ENCODE measurements at places on chromosomes 12 and 14. TPM values are rescaled to one million over a fixed set of nuclear protein-coding genes. Genes with fewer than 3 reads are reported as not detected.
A peak's percentile ranks its signal among the peaks of the same experiment; 100 is the strongest.

The DEPDC4 gene
- total RNA-seq = 2.8 TPM

The NGB gene
- total RNA-seq = not detected

The PROX2 gene
- 1.5 TPM for total RNA-seq

The LMNTD1 gene
- total RNA-seq = not detected

The RNF212B gene
- not detected for total RNA-seq

The ITGB7 gene
- total RNA-seq = 105 TPM

The DLGAP5 gene
- 68.0 TPM for total RNA-seq

- no peak overlapping the region for H3K27ac ChIP-seq
- no peak for DNase-seq
- no peaks in the 10 kb centered on the region for H3K4me1 ChIP-seq
- H3K4me3 ChIP-seq = no peak overlapping the region
Measured at GRCh38 chr12:18811273-18811672, 73.4 kb downstream of the CAPZA3 start.

- peaks cover 38% of the 10 kb centered on the region for H3K4me1 ChIP-seq
- DNase-seq = peak; percentile 70
- peaks cover 65% of the 10 kb centered on the region for H3K36me3 ChIP-seq
- H3K4me3 ChIP-seq = peak within 1 kb of the TSS; percentile 98
- H3K27ac ChIP-seq = peak within 1 kb of the TSS; percentile 99
Measured at GRCh38 chr14:49634547-49635334, at the start of gene DNAAF2. Gene DNAAF2 (minus strand): TSS chr14:49635244. CDS start chr14:49635149, 95 bp downstream.

GRCh38 chr12:29565727-29566126, 68.2 kb upstream of the OVCH1 start:
- H3K4me1 ChIP-seq = peaks cover 3% of the 10 kb centered on the region
- H3K27me3 ChIP-seq = peaks cover 34% of the 10 kb centered on the region
- no peak overlapping the region for H3K27ac ChIP-seq
- no peaks in the 10 kb centered on the region for H3K36me3 ChIP-seq
- H3K4me3 ChIP-seq = no peak overlapping the region

GRCh38 chr12:85996280-85996679, 122.2 kb downstream of the NTS start:
- no peaks in the 10 kb centered on the region for H3K36me3 ChIP-seq
- no peak overlapping the region for H3K4me3 ChIP-seq
- H3K4me1 ChIP-seq = no peaks in the 10 kb centered on the region
- DNase-seq = no peak
- no peaks in the 10 kb centered on the region for H3K27me3 ChIP-seq
- no peak overlapping the region for H3K27ac ChIP-seq

DNA sequence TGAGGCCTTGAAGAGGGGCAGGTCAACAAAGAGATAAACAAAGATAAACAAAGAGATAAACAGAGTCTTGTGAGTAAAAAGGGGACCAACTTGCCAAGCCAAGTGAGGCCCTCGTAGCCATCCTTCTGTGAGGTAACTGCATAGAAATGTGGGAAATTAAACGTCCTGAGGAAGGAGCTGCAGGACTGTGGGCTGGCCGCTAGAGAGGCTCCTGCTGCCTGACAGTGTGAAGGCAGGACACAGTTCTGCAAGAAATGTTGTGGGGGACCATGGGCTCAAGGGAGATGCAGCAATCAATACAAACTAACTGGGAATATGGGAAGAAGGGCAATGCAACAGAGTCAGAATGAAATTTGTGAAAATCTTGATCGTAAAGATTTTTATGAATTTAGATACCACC, 91.9 kb downstream of the SLC8A3 start:
- no peaks in the 10 kb centered on the region for H3K4me1 ChIP-seq
- DNase-seq = no peak
- no peak overlapping the region for H3K27ac ChIP-seq
- H3K36me3 ChIP-seq = no peaks in the 10 kb centered on the region
- H3K4me3 ChIP-seq = no peak overlapping the region

DNA sequence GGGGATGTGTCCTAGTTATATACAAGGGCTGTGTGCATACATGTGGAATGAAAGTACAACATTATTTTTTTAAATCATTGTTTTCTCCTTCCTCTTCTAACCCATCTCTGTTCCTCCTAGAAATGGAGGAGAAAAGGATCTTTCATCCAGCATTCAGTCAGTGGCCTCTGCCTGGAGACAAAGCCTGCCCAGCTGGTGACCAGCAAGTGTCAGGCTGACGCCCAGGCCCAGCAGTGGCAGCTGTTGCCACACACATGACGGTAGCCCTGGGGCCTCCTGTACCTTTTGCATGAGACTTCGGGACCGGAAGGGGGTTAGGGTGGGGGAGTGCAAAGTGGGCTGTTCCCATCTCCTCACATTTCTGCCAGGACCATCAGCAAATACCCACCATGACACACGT, 46.2 kb downstream of the ERH start:
- H3K27ac ChIP-seq = no peak overlapping the region
- H3K27me3 ChIP-seq = no peaks in the 10 kb centered on the region
- no peak overlapping the region for H3K4me3 ChIP-seq
- no peak for DNase-seq
- no peaks in the 10 kb centered on the region for H3K36me3 ChIP-seq

GRCh38 chr12:132173135-132174014, 29.1 kb downstream of the NOC4L start:
- no peak overlapping the region for H3K27ac ChIP-seq
- peaks cover 18% of the 10 kb centered on the region for H3K4me1 ChIP-seq
- no peak for DNase-seq
- no peak overlapping the region for H3K4me3 ChIP-seq
- peaks cover 19% of the 10 kb centered on the region for H3K27me3 ChIP-seq

DNA sequence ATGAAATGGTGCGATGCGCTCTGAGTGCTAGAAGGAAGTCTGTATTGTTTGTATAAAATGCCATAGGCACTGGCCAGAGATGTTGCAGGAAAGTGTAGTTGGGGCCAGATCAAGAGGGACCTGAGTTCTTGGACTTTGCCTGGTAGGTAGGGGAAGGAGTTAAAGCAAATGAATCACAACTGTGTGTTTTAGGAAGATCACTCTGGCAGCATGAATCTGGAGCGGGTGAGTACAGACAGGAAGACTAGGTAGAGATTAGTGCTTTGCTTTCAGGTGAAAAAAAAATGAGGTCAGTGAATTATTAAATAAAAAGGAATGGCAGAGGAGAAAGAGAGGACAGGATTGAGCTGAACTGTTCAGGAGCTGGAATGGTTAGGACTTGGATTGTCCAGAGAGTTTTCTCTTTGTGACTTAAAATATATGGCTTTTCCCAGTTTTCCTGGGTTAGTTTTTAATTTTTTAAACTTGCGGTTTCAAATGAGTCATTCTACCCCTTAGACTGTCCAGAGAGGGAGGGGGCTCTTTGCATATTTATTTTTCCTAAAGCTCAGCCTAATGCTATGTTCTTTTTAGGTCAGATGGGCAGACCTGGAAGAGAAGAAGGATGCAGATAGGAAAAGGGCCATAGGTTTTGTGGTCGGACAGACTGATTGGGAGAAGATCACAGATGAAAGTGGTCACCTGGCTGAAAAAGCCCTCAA, 41.1 kb downstream of the PROX2 start:
- H3K36me3 ChIP-seq = peaks cover 24% of the 10 kb centered on the region
- no peak for DNase-seq
- peak overlapping the region; percentile 22 for H3K27ac ChIP-seq
- no peaks in the 10 kb centered on the region for H3K27me3 ChIP-seq
- no peak overlapping the region for H3K4me3 ChIP-seq
- H3K4me1 ChIP-seq = peaks cover 52% of the 10 kb centered on the region

DNA sequence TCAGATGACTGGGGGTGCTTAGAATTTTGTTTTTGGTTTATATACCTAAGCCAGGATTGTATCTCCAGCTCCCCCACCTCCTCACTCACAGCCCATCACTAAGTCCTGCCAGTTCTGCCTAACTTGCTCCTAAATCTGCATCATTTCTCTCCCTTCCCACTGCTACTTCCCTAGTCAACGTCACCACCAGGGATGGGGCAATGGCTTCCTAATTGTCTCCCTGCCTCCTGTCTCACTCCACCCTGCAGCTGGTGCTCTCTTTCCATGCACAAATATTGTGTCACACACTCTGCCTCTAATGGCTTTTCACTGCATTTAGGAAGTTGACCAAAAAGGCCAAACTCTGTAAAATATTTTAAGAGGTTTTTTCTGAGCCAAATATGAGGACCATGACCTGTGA, 11.5 kb downstream of the OAS2 start:
- no peak overlapping the region for H3K27ac ChIP-seq
- peaks cover 82% of the 10 kb centered on the region for H3K36me3 ChIP-seq
- H3K4me1 ChIP-seq = peaks cover 38% of the 10 kb centered on the region

GRCh38 chr14:45526715-45527549, 273.9 kb upstream of the MIS18BP1 start:
- no peaks in the 10 kb centered on the region for H3K27me3 ChIP-seq
- H3K36me3 ChIP-seq = peaks cover 3% of the 10 kb centered on the region

- H3K4me1 ChIP-seq = peaks cover 3% of the 10 kb centered on the region
- no peak for DNase-seq
- H3K27me3 ChIP-seq = peaks cover 23% of the 10 kb centered on the region
- no peaks in the 10 kb centered on the region for H3K36me3 ChIP-seq
- no peak overlapping the region for H3K4me3 ChIP-seq
Measured at GRCh38 chr14:90509403-90509802, 112.6 kb downstream of the CALM1 start.

GRCh38 chr14:24957814-24958213, 92.1 kb downstream of the STXBP6 start:
- peaks cover 22% of the 10 kb centered on the region for H3K27me3 ChIP-seq
- no peak for DNase-seq
- H3K36me3 ChIP-seq = no peaks in the 10 kb centered on the region
- H3K27ac ChIP-seq = no peak overlapping the region

- H3K4me1 ChIP-seq = peaks cover 9% of the 10 kb centered on the region
- DNase-seq = no peak
Measured at GRCh38 chr12:69578283-69578682, 7.0 kb upstream of the CCT2 start.

DNA sequence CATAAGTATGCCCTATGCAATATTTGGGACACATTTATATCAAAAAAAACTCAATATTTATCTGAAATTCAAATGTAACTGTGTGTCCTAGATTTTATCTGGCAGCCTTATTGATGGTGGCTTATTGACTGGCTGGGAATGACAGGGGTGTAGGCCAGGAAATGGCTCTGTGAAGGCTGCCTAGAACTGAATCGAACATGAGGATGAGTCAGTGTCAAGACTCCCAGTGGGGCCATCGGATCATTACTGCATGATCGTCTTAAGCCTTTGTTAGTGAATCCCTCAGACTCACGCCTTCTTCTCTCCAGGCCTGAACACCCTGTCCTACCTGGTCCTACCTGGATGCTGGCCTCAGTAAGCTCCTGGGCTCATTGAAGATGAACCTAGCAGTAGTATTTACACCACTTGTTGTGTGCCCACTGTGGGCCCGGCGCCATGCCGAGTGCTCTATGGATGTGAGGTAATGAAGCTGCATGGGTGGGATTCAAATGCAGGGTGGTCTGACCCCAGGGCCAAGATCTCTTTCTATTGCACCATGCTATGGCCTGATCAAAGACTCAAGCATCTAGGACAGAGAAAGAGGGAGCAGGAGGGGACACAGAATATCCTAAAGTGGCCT, 21.0 kb upstream of the FAIM2 start:
- peaks cover 4% of the 10 kb centered on the region for H3K4me1 ChIP-seq
- H3K4me3 ChIP-seq = no peak overlapping the region
- no peaks in the 10 kb centered on the region for H3K27me3 ChIP-seq
- no peak overlapping the region for H3K27ac ChIP-seq

- peaks cover 31% of the 10 kb centered on the region for H3K27me3 ChIP-seq
- no peaks in the 10 kb centered on the region for H3K4me1 ChIP-seq
- no peaks in the 10 kb centered on the region for H3K36me3 ChIP-seq
- no peak overlapping the region for H3K27ac ChIP-seq
- H3K4me3 ChIP-seq = no peak overlapping the region
Measured at GRCh38 chr12:45034861-45035265, 16.0 kb downstream of the DBX2 start.

DNA sequence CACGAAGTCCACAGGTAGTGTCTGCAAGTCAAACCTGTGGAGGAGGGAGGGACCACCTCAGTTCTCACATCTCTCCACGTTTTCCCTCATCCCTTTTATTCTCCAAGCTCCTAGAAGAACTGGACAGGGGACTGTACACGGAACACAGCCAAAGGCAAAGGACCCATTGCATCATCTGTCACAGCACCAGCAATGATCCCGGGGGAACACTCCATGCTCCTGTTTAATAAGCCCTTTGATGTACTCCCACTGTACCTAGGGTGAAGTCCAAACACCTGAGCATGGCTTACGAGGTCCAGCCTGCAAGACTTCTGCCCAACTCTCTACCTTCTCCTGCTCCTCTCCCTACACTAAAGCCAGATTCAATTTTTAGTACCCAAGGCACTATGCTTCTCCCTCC, 26.5 kb downstream of the PRPF40B start:
- no peak for DNase-seq
- H3K4me3 ChIP-seq = no peak overlapping the region
- peaks cover 21% of the 10 kb centered on the region for H3K4me1 ChIP-seq
- no peak overlapping the region for H3K27ac ChIP-seq
- peaks cover 18% of the 10 kb centered on the region for H3K36me3 ChIP-seq

DNA sequence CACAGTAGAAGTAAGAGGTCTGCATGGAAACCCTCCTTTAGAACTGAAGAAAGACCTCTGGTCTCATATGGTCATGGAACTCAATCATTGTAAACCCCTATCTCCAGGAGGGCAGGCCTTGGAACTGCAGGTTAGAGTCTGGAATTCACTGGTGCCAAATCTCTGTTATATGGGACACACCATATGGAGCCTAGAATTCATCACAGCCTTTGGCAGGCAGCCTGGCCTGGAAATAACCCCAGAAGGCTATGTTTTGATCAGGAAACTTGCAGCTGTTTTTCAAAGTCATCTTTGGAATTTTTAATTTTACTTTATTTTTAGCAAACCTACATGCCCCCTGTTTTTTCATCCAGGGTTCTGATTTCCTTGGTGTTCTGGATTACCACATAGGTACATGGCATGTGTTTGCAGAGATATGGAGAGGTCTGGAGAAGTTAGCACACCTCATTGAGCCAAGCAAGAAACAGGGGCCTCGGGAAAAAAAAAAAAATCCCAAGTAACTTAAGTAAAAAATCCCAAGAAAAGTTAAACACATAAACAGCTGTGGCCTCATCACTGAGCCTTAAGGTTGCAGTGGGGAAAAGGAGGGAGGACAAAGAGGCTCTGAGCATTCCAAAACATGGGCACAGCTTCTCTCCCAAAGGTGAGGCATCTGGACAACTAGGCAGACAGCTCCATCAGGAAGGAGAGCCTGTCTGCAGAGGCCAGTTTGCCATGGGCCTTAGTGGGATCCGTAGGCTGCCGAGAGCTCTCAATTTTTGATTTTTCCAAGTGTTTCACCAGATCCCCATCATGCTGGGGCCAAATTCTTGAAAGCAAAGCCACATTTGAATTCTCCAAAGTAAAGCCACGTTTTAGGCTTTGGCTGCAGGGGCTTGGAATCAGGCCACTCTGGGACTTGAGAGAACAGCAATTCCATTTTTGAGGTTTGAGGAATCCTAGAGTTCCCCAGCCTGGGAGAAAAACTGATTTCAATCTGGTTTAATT, 339.6 kb upstream of the TBX3 start:
- H3K27me3 ChIP-seq = no peaks in the 10 kb centered on the region
- H3K4me3 ChIP-seq = no peak overlapping the region
- no peaks in the 10 kb centered on the region for H3K36me3 ChIP-seq
- no peak overlapping the region for H3K27ac ChIP-seq
- no peak for DNase-seq

All from activated naive CD8-positive, alpha-beta T cell treated with anti-CD3 and anti-CD28 coated beads for 36 hours (primary cell).